Hepatocyte (in vitro differentiated cells): ENCODE measurements at places on chromosomes 1 and 21. TPM values are rescaled to one million over a fixed set of nuclear protein-coding genes. Genes with fewer than 3 reads are reported as not detected.

GRCh38 chr1:116329524-116330341, 43.3 kb upstream of the ATP1A1 start:
- H3K27me3 ChIP-seq = no peaks in the 10 kb centered on the region
- peak overlapping the region; percentile 60 for H3K27ac ChIP-seq
- peaks cover 19% of the 10 kb centered on the region for H3K4me1 ChIP-seq
- no peak overlapping the region for H3K4me3 ChIP-seq

DNA sequence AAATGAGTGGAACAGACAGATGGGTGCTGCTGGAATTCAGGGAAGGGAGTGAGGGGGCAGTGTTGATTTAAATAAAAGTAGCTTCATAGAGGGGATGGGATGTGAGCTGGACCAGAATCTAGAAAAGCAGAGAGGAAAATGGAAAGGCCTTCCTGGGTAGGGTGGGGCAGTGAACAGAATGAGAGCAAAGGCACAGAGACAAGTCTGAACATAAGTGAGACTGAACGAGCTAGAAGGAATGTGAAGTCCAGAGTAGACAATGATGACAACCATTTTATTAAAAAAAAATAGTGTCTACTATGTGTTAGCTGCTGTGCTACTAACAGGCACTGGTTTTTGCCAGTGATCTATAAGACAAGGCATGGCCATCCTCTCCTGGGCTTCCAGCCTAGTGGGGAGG, 36.0 kb downstream of the ELK4 start:
- no peak overlapping the region for H3K27ac ChIP-seq
- H3K4me3 ChIP-seq = no peak overlapping the region
- no peaks in the 10 kb centered on the region for H3K27me3 ChIP-seq
- peaks cover 9% of the 10 kb centered on the region for H3K4me1 ChIP-seq
- no peak for DNase-seq
- H3K36me3 ChIP-seq = no peaks in the 10 kb centered on the region

DNA sequence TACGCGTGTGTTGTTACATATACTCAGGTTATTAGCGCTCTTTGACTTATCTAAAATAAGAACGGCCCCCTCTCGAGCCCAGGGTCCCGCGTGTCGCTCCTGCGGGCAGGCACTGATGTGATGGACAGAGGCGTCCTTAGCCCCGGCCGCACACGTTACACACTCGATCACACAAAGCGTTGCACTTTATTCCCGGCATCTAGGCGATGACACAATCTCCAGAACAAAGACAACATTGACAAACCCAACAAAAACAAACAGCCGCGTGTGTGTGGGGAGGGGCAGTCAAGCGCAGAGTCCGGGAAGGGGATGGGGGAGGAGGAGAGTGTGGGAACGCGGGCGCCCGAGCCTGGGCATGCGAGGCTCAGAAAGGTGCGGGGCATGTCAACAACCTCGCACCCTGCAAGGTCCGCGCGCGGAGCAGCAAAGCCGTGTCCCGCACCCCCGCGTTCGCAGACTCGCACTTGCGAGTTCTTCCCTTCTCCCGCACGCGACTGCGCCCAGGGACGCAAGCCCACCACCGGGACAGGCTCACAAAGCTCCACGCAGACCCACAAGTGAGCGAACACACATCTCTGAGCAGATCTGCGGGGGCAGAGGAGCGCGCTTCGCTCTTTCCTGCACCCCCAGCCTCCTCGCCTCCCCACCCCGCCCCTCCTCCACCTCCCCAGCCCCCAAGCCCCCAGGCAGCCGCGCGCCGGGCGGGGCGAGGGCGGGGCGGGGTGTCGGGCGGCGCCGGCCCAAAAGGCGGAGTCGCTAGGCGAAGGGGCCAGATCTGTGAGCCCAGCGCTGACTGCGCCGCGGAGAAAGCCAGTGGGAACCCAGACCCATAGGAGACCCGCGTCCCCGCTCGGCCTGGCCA, at the start of gene EFNA1:
Gene EFNA1, plus strand, starts transcription at position 772 of the 862 bp plus-strand sequence. CDS start 102 bp downstream, outside the sequence.
- H3K27ac ChIP-seq = peak within 1 kb of the TSS; percentile 97
- H3K4me3 ChIP-seq = peak within 1 kb of the TSS; percentile 45
- peaks cover 35% of the 10 kb centered on the region for H3K4me1 ChIP-seq
- no peaks in the 10 kb centered on the region for H3K27me3 ChIP-seq

GRCh38 chr1:24899581-24900485, 30.2 kb downstream of the RUNX3 start:
- H3K27ac ChIP-seq = no peak overlapping the region
- H3K27me3 ChIP-seq = no peaks in the 10 kb centered on the region
- peaks cover 8% of the 10 kb centered on the region for H3K4me1 ChIP-seq
- no peak overlapping the region for H3K4me3 ChIP-seq

SPRR1A gene
- not detected in 2 replicates for total RNA-seq

MMEL1 gene
- total RNA-seq = 0.32 and 0.93 TPM in 2 replicates

LRRC53 gene
- not detected in 2 replicates for total RNA-seq
